Neural progenitor cell (in vitro differentiated cells): ENCODE measurements at places on chromosomes 4 and X. TPM values are rescaled to one million over a fixed set of nuclear protein-coding genes. Genes with fewer than 3 reads are reported as not detected.

HTR2C gene
- 1.4 and 1.7 TPM in 2 replicates for total RNA-seq

RS1 gene
- total RNA-seq = not detected in 2 replicates

PPP1R3F gene
- 5.6 and 21.2 TPM in 2 replicates for total RNA-seq

ASB9 gene
- total RNA-seq = 0.77 and 1.1 TPM in 2 replicates

ITM2A gene
- 1.8 and 2.2 TPM in 2 replicates for total RNA-seq

SPANXN4 gene
- not detected in 2 replicates for total RNA-seq

IL2 gene
- not detected in 2 replicates for total RNA-seq

CYBB gene
- total RNA-seq = 0.28 TPM in 1 of 2 replicates, not detected in the other

VAMP7 gene
- total RNA-seq = 33.2 and 43.8 TPM in 2 replicates

ADRA2C gene
- 2.5 and 12.9 TPM in 2 replicates for total RNA-seq

DOK7 gene
- total RNA-seq = 0.22 TPM in 1 of 2 replicates, not detected in the other

STAP1 gene
- total RNA-seq = not detected in 2 replicates

PSAPL1 gene
- 0.06 TPM in 1 of 2 replicates, not detected in the other for total RNA-seq

ENPEP gene
- total RNA-seq = 1.5 and 1.8 TPM in 2 replicates

TEC gene
- 0.22 TPM in 1 of 2 replicates, not detected in the other for total RNA-seq

MCF2 gene
- 0.09 and 0.80 TPM in 2 replicates for total RNA-seq

MAGEC1 gene
- total RNA-seq = not detected in 2 replicates

ATRX gene
- total RNA-seq = 106 and 129 TPM in 2 replicates

NEUROG2 gene
- 0.09 and 0.90 TPM in 2 replicates for total RNA-seq

CPZ gene
- 5.9 TPM in 1 of 2 replicates, not detected in the other for total RNA-seq

LGI2 gene
- 0.56 and 0.99 TPM in 2 replicates for total RNA-seq

CACNA1F gene
- 1.1 and 4.9 TPM in 2 replicates for total RNA-seq

ZNF157 gene
- total RNA-seq = 0.47 and 1.4 TPM in 2 replicates

LYAR gene
- 22.1 and 49.0 TPM in 2 replicates for total RNA-seq

ART3 gene
- total RNA-seq = not detected in 2 replicates

JCHAIN gene
- 0.09 TPM in 1 of 2 replicates, not detected in the other for total RNA-seq

CTAG1A gene
- total RNA-seq = not detected in 2 replicates
